NCI-H1092 (cell line): ENCODE measurements at places on chromosomes 2 and 18.

GRCh38 chr2:147773479-147773878 lies 71.3 kb upstream of the ACVR2A start:
- DNase-seq: no peak

DNA sequence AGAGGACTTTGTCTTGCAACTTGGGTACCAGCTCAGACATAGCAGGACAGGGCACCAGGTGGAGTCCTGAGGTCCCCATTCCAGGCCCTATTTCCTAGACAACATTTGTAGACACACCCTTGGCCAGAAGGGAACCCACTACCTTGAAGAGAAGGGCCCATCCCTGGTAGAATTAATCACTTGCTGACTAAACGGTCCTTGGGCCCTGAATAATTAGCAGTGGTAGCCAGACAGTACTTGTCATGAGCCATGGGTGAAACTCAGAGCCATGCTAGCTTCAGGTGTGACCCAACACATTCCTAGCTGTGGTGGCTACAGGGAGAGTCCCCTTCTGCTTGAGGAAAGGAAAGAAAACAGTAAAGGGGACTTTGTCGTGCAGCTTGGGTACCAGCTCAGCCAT lies 28.5 kb upstream of the ACTR2 start:
- DNase-seq: no peak

GRCh38 chr2:20322527-20323300 lies 27.9 kb downstream of the PUM2 start:
- no peak for DNase-seq

- DNase-seq: no peak
Observed at GRCh38 chr2:35871672-35872071, 483.9 kb upstream of the CRIM1 start.

- no peak for DNase-seq
Observed at GRCh38 chr2:209977386-209978239, 24.8 kb upstream of the RPE start.

DNA sequence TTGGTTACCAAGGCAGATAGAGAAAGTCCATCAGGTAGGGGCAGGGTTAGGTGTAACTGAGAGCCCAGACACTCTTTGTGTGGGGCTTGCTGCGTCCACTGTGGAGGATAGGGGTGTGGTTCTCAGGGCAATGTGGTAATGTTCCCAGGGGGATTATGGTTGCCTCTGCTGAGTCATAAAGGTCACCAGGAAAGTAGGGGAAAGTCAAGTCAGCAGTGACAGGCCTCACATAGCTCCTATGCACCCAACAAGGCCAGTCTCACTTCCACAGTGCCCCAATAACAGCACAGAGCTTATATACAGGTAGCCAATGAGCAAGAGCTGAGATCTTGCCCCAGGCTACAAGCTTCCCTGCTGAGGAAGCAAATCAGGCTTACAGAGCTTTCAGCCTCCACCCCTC lies 1438.0 kb upstream of the ZEB2 start:
- no peak for DNase-seq

DNA sequence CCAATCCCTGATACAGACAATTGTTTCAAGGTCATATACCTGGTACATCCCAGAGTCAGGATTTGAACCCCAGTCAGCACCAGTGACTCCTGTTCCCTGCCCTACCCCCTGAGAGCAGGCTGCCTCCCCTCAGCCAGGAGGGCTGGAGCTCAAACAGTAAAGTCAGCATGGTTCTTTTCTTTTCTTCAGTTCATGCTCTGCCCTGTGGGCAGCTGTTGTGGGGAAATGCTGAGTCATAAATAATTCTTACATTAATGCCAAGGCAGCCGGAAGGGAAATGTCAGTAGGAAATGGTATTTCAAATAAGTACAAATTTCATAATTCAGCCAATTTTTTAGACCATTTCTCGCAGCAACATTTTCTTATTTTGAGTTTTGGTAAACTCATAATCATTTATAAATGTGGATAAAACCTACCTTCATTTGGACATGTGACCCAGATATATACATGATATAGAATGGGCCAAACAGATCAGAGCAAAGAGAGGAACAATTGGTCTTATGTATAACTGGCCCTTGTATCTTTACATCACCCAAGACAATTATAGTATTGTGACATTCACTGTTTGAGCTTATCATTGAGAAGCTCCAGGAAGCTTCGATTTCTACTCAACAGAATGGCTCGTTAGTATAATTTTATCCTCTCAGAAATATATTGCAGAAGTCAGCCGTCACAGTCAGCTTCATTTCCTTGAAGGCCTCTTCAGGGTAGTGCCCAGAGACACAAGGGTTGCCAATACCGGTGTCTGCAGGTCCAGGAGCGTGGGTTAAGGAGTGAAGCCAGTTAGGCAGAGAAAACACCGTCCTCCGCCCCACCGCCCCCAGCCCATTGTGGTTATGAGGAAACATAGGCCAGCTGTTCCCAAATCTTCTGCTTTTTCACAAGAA lies 28.0 kb upstream of the SCYGR1 start:
- DNase-seq: no peak

DNA sequence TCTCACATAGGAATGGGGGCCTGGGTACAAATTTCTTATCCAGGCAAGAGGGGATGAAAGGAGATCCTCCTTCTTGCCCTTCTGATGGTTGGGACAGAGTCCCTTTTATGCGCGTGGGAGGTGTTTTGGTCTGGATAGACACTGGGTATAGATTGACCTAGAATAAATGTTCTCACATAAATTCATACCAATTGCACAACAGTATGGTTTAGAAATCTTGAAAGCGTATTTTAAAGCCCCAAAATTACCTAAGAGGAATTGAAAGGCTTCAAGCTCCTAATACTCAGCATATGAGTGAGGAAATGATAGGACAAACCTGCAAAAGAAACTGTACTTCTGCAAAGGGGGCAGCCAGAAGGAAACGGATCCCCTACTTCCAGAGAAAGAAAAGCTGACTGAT lies 2.6 kb upstream of the BCL2 start:
- no peak for DNase-seq

- no peak for DNase-seq
Observed at GRCh38 chr2:3959372-3959771, 256.0 kb downstream of the DCDC2C start.

GRCh38 chr18:40259115-40259835 lies 1695.8 kb upstream of the PIK3C3 start:
- DNase-seq: no peak

DNA sequence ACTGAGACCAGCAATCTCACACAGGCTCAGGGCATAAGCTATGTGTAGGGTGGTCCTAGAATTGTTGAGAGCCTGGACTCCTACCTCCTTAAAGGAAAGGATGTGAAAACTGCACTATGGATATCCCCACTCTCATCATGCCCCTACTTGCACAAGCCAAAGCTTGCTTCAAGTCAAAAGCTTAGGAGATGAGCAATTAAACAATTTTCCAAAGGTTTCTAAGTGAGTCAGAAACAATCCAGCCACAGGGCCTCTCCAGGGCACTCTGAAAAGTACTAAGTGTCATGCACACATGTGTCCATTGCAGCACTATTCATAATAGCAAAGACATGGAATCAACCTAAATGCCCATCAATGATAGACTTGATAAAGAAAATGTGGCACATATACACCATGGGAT lies 215.4 kb downstream of the AFF3 start:
- DNase-seq: no peak

DNA sequence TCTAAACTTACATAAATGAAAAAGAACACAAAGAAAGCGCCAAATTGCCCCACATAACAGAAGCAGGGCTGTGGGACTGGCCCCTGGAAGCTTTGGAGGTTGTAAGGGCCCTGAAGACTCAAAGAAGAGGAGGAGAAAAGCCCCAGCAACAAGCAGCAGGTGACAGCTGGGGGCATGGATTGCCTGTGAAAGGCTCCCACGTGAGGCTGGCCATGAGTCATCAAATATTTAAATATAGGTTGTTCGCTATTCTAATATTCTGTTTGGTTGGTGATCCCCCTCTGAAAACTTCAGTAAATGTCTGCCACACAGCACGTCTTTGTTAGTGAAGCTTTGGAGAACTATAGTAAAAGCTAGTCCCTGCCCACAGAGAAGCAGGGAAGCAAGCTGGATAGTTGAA lies 132.4 kb downstream of the MREG start:
- DNase-seq: no peak

DNA sequence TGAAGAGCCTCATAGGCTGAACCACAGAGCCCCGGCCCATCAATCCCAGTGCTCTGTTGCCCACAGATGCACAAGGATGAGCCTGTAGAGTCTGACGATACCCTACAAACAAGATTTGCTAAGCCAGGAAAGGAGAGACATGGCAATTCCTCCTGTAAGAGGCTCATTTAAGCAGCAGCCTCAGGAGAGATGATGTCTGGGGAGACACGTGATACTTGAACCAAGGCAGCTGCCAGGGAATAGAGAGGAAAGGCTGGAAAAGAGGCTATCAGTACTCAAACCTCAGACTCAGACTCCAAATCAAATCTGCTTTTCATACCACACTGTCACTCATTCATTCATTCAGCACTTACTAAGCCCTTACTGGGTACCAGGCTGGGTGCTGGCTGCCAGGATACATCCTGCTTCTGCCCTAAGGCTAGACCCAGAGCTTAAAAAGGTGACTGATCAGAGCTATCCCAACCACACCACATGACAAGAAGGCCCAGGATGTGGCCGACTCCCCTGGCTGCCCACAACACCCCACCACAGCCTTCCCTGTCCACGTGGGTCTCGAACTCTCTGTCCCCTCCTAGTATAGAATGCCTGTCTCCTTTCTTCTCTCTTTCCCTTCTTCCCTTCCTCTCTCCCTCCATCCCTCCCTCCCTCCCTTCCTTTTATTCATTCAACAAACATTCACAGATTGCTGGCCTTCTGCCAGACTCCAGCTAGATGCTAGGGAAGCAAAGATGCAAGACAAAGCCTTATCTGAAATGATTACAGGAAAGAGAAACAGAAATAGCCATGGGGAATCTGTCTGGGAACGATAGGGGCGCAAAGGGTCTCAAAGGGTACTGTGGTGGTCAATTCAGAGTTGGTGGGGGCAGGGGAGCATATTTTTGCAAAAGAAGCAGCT lies 23.4 kb upstream of the KCNK3 start:
- DNase-seq: no peak
